ENCODE measurements at places on chromosomes 13 and 19.

- no peak for DNase-seq
Measured at GRCh38 chr13:33541456-33541855, 255.9 kb upstream of the STARD13 start.

DNA sequence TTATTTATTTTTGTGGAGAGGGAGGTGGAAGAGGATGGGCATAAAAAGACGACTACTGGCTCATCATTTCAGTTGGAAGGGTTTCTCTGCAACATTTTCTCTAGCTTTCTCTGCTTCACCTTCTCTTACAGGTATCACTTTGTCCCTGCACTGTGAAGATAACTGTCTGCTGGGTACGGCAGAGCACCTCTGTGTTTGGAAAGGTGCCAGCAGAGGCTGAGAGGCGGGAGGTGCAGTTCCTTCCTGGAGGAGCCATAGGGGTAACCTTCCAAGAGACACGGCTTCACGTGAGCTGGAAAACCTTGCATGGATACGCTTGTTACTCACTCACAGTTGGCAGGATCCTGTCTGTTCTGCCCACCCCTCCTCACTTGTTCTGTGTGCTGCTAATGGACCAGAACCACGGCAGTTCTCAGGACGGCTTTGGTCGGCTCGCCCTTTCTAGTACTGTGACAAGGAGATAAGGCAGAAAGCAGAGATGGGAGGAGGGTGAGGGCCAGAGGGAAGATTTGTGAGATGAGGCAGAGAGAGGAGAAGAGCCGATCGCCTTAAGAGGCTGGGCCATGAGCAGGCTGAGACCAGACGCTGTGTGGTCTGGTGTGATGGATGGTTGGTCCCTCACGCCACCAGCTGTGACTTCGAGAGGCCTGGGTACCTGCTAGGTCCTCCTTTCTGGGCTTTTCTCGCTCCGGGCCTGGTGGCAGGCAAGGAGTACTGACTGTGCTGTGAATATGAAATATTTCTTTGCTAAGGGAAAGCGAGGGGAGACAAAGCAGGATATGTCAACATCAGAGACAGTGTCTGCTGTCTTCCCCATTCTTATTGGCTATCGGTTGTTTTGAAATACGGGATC lies 66.8 kb downstream of the MRPL57 start:
- DNase-seq = no peak

DNA sequence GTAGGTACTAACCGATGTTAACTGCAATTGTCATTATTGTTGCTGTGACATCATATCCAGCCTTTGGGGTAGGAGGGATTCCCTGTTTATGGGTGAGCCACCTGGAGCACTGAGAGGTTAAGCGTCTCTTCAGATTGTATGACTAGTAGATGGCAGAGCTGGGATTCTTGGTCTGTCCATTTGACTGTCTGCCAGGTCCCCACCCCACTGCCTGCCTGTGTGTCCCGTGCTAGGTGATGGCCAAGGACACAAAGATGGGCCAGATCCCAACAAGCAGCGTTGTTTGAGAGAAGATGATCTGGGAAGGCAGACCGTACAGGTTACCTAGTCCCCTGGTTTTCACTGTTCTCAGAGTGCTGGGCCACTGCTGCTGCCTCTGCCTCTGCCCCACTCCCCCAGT lies 16.6 kb downstream of the PPP2R1A start:
- no peak for DNase-seq

- no peak for DNase-seq
Measured at GRCh38 chr13:111881700-111882099, 185.2 kb upstream of the SOX1 start.

- DNase-seq = no peak
Measured at GRCh38 chr13:41513600-41513999, 56.2 kb downstream of the RGCC start.

DNA sequence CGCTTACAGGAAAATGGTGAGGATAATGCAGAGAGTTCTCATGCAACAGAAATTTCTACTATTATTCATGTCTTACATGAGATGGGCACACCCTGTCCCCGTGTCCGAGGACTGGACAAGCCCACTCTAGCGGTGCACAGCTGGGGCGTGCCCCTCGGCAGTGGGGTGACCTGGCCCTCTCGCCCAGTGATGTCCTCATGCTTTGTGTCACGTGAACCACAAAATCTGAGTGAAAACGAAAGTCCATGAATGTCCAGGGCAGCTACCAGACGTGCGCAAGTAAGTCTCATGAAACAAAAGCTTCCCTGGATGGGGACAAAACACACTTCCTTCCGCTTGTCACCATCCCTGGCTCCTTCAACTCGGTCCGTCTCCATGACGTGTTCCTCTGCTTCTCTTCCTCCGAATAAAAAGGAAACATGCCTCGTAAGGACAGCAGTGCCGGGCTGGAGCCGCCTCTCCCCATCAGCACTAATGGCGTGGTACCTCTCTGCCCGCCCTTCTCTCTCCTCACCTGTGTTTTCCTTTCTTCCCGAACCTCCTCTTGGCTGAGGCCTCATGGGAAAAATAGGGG lies 45.6 kb downstream of the ANKRD10 start:
- DNase-seq = no peak

DNA sequence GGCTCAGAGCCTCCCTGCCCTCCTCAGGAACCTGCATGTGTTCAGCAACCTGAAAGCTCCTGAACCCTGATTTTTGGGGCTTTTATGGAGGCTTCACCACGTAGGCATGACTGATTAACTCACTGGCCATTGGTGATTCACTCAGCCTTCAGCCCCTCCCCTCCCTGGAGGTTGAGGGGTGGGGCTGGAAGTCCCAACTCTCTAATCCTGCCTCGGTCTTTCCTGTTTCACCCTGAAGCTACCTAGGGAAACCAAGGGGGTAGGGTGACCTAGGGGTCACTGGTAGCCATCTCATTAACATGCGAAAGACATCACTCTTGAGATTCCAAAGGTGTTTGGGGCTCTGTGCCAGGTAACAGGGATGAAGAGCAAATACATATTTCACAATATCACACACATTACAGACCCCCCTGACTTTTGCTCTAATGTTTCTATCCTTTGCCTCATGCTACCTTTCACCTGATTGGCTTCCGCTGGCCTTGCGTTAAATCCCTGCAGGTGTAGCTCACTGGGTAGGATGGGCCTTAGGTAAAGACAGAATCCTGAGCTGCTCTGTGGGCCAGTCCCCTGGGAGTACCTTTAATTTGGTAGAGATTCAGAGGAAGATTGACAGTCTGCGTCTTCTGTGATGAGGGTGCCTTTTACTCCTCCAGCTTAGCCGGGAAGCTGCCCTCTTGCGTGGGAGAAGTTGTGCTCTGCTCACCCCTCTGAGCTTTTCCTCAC lies 260.6 kb downstream of the ATP8A2 start:
- DNase-seq = no peak

GRCh38 chr13:28534210-28534609 lies 39.3 kb upstream of the FLT1 start:
- DNase-seq = no peak

- no peak for DNase-seq
Measured at GRCh38 chr13:71962126-71962525, 95.1 kb upstream of the DACH1 start.

GRCh38 chr19:517721-518597 lies 10.7 kb downstream of the TPGS1 start:
- DNase-seq = no peak

- DNase-seq = no peak
Measured at GRCh38 chr19:29076963-29077362, 136.0 kb downstream of the UQCRFS1 start.

- no peak for DNase-seq
Measured at GRCh38 chr13:112481458-112481857, 105.3 kb downstream of the SPACA7 start.

DNA sequence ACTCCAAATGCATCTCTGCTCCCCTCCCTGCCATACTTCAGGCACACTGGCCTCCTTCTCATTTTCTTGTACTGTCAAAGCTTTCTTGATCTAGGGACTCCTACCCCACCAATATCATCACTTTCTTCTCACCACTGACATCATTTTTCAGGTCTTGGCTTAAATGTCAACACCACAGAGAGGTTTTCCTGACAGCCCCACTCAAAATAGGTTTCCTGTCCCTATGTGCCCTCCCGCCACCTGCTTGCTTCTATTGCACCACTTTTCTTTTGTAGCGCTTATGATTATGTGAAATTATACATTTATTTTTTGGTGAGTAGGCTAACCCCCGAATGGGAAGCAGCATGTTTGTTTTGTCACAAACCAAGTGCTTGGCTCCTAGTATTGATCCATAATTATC lies 164.6 kb downstream of the NDFIP2 start:
- DNase-seq = no peak

DNA sequence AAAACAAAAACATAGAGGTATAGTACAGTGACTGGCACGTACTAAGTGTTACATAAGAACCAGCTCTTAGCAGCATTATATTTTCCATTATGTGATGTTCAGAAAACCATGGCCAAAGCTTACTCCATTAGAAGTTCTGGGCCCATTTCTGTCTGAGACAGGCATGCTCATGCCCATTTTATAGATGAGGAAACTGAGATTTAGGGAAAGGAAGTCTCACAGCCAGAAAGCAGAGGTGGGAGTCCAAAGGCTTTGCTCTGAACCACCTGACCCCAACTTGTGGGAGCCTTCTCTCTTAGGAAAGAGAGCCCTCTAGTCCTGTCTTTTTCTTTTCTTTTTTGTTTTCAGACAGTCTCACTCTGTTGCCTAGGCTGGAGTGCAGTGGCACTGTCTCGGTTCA lies 2.3 kb downstream of the AP2S1 start:
- DNase-seq = no peak

GRCh38 chr19:48967346-48968178 lies 2.5 kb downstream of the FTL start:
- DNase-seq = no peak

DNA sequence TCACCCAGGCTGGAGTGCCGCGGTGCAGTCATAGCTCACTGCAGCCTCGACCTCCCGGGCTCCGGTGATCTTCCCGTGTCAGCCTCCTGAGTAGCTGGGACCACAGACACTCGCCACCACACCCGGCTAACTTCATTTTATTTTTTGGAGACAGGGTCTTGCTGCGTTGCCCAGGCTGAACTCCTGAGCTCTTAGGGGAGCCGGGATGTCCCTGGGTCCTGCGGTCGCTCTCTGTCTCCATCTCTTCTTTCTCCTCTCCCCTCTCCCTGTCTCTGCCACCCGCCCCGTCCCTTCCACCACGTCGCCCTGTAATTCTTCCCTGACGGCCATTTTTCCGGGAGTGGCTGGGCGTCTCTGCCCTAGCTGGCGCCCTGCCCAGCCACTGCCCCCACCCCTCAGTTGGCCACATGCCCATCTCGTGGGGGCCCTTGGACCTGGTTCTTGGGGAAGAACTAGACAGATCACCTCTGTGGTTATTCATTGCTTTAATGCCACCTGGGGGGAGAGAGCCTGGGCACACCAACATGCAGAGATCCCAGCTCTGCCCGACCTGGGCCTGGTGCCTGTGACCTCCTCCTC lies 18.9 kb downstream of the ARID3A start:
- DNase-seq = no peak

- DNase-seq = no peak
Measured at GRCh38 chr13:44219577-44220548, 153.8 kb upstream of the SERP2 start.

GRCh38 chr13:37375071-37375470 lies 223.5 kb downstream of the POSTN start:
- DNase-seq = no peak

Measured in activated CD4-positive, alpha-beta T cell treated with anti-CD3 and anti-CD28 coated beads for 4 hours (primary cell).